Activated CD4-positive, alpha-beta memory T cell treated with anti-CD3 and anti-CD28 coated beads for 36 hours (primary cell): ENCODE measurements at places on chromosomes 3 and 15. TPM values are rescaled to one million over a fixed set of nuclear protein-coding genes. Genes with fewer than 3 reads are reported as not detected.
A peak's percentile ranks its signal among the peaks of the same experiment; 100 is the strongest.

GRCh38 chr3:186048119-186048518 lies 60.8 kb downstream of the ETV5 start:
- H3K27me3 ChIP-seq: peaks cover 48% of the 10 kb centered on the region
- H3K4me1 ChIP-seq: no peaks in the 10 kb centered on the region
- no peak overlapping the region for H3K27ac ChIP-seq
- H3K4me3 ChIP-seq: no peak overlapping the region
- no peak for DNase-seq
- H3K36me3 ChIP-seq: no peaks in the 10 kb centered on the region

DNA sequence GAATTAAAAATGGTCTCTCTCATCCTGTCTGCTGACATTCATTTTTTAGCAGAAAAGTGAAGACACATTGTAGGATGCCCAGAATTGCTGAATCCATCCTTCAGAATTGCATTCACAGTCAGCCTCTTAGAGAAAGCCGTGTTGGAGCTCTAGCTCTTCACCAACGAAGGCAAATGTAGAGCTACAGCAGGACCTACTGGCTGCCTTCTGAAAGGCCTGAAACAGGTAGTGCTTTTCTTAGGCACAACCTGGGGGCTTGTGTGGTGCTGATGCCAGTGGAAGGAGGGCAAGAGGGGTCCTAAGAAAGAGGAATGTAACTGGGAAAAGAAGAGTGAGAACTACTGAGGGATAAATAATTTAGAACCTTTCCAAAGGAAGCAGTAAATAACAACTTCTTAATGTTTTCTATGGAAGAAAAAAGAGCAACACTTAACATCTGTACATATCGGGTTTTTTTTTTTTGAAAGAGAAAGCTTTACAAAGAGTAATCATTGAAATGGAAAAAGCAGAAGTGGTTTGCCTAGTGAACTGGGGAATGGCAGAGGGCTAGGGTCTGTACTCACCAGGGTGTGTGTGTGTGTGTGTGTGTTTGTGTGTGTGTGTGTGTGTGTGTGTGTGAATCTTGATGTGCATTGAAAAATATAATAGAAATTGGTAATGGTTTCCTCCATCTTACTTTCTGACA lies 297.8 kb downstream of the SATB1 start:
- no peak overlapping the region for H3K27ac ChIP-seq
- no peak overlapping the region for H3K4me3 ChIP-seq
- H3K27me3 ChIP-seq: no peaks in the 10 kb centered on the region
- no peak for DNase-seq

DNA sequence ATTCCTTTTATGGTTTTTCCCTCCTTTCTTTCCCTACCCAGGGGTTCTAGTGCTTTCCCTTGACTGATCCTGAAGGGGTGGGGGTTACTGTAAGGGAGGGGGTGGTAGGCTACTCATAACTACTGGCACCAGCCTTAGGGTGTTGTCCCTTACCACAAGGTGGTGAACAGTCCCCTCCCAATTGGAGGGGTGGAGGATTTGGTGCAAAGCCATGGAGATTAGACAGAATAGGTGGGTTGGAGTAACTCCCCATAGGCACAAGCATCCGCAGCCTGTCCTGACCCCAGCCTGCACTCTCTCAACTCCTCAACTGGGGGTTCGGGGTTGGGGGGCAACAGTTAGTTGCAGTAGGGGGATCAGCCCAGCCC lies 2.6 kb upstream of the HYAL2 start:
- no peak for DNase-seq
- H3K36me3 ChIP-seq: peaks cover 2% of the 10 kb centered on the region
- H3K27ac ChIP-seq: no peak overlapping the region
- H3K4me1 ChIP-seq: peaks cover 27% of the 10 kb centered on the region

GRCh38 chr3:196976941-196977340 lies 8.3 kb upstream of the PIGZ start:
- DNase-seq: no peak
- H3K27me3 ChIP-seq: peaks cover 7% of the 10 kb centered on the region

- no peak overlapping the region for H3K27ac ChIP-seq
- H3K4me3 ChIP-seq: no peak overlapping the region
- DNase-seq: no peak
- no peaks in the 10 kb centered on the region for H3K27me3 ChIP-seq
These were observed 38.6 kb downstream of the DNAH1 start for GRCh38 chr3:52354676-52355075.

DNA sequence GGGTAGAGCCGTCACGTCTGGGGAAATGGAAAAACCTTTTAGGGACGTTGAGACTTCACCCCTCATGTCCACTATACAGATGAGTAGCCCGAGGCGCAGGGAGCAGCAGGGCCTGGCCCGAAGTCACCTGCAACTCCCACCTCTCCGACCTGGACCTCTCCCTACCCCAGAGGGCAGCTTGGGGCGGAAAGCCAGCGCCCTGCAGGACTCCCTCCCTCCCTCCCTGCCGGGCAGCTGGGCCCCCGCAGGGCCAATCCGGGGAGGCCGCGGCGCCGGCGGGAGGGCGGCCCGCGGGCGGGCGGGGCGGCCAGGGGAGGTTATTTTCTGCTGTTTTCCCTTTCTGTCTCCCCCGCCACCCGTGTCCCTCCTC lies 2.0 kb downstream of the WNT7A start:
- no peaks in the 10 kb centered on the region for H3K36me3 ChIP-seq
- H3K4me1 ChIP-seq: peaks cover 2% of the 10 kb centered on the region
- H3K27me3 ChIP-seq: peaks cover 7% of the 10 kb centered on the region
- H3K4me3 ChIP-seq: peak overlapping the region; percentile 70
- DNase-seq: no peak

GRCh38 chr3:120147072-120147871 lies 53.0 kb upstream of the GSK3B start:
- H3K27ac ChIP-seq: no peak overlapping the region
- DNase-seq: peak; percentile 53
- H3K4me1 ChIP-seq: peaks cover 18% of the 10 kb centered on the region
- no peaks in the 10 kb centered on the region for H3K36me3 ChIP-seq
- H3K4me3 ChIP-seq: no peak overlapping the region

- DNase-seq: no peak
- no peak overlapping the region for H3K4me3 ChIP-seq
- no peaks in the 10 kb centered on the region for H3K36me3 ChIP-seq
- no peak overlapping the region for H3K27ac ChIP-seq
These were observed 119.7 kb upstream of the THRB start for GRCh38 chr3:24614359-24614758.

DNA sequence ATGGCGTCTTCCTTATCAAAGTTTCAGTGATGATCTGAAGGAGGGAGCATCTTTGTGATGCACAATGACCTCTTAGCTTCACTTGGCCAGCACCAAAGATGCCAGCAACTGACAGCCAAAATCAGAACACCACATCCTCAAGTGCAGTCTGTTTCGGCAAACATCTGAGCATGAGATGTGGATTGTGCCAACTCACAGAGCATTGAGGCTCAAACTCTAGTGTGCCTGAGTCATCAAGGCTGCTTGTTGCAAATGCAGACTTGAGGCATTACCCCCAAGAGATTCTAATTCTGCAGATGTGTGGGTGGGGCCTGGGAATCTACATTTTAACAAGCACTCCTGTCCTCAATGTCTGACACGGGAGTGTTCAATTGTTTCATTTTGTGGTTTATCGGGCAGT lies 35.8 kb downstream of the ABHD5 start:
- no peak for DNase-seq
- no peaks in the 10 kb centered on the region for H3K4me1 ChIP-seq
- H3K27me3 ChIP-seq: no peaks in the 10 kb centered on the region

DNA sequence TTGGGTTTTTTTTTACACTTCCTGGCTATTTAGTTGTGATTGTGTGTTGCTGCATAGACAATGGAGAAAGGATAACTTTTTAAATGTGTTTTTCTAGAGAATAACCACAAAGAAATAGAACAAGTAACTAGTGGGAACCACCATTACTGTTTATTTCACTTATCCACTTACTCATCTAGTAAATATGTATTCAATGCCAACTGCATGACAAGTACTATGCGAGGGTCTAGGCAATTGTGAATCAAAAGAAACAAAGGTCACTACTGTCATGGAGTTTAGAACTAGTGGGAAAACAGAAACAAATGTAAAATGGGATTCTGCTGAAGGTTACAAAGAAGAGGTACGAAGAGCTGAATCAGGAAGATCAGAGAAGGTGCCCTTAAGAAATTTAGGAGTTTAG lies 600.9 kb upstream of the ROBO2 start:
- H3K4me3 ChIP-seq: no peak overlapping the region
- no peaks in the 10 kb centered on the region for H3K36me3 ChIP-seq
- H3K27ac ChIP-seq: no peak overlapping the region
- DNase-seq: no peak

Gene RAD54L2
- 30.0 TPM for total RNA-seq
